ENCODE measurements at places on chromosomes 1 and 21.

GRCh38 chr1:98296681-98297080, 364.8 kb upstream of the SNX7 start:
- no peak for DNase-seq

- DNase-seq: peak; percentile 35
Observed at GRCh38 chr21:41411449-41412089, 14.5 kb upstream of the MX1 start.

- peak; percentile 73 for DNase-seq
Observed at GRCh38 chr1:12528021-12528852, 89.8 kb downstream of the DHRS3 start.

- no peak for DNase-seq
Observed at GRCh38 chr1:5312293-5312674, 657.9 kb downstream of the AJAP1 start.

- no peak for DNase-seq
Observed at GRCh38 chr1:177880339-177880891, 89.4 kb downstream of the SEC16B start.

DNA sequence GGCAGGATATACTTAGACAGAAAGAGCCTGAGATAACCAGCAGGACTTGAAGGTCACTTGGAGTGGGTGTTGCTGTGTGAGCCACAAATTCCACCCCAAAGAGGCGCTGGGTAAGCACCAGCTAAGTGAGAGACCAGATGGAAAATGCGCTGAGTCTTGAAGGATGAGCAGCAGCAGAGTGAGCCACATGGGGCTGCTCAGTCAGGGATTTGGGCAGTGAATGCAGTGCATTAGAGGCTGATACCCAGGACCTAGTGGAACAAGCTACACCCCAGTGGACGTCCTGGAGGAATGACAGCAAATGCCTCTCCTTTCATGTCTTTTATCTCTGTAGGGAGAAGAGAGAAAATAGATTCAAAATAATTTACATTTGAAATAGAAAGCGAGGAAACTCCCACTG, 11.3 kb downstream of the GRIK1 start:
- DNase-seq: no peak

GRCh38 chr1:246292571-246292970, 214.5 kb downstream of the SMYD3 start:
- no peak for DNase-seq

- no peak for DNase-seq
Observed at GRCh38 chr21:32186804-32187203, 92.0 kb downstream of the MIS18A start.

GRCh38 chr1:42817976-42818375, 779 bp upstream of the SVBP start:
- no peak for DNase-seq

Data from inflammatory macrophage (primary cell).